ENCODE measurements at places on chromosomes 6 and 20. TPM values are rescaled to one million over a fixed set of nuclear protein-coding genes. Genes with fewer than 3 reads are reported as not detected.

DNA sequence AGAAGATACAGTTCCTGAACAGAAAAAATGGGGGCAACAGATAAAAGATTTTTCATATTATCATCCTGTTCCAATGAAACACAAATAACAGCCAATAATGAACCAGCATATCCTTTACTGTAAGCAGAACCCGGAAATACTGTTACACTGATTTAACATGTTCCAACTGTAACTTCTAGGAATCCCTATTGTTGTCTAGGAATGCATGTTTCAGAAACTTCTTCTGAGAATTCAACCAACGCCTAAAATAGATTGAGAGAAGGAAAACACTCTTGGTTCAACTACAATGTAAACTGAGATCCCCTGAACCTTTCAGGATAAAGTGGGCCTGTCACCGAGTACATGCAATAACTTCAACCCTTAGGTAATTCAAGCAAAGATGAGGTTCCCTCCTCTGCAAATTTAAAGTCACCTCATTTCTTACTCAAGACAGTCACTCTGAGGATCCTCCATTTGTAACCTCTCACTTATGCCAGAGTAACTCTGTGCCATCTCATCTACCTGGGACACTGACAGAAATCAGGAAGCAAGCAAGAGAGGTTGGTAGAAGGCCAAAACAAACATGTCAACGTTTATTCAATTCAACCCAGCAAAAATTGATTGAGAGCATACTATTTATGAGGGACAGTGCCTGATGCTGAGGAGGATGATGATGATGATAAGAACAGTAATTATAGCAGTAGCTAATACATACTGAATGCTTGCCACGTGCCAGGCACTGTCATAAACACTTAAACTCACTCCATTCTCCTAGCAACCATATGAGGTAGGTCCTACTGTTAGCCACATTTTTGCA, 14.1 kb downstream of the UBE3D start:
- H3K4me3 ChIP-seq, result no peak overlapping the region
- no peak for DNase-seq
- H3K27me3 ChIP-seq, result no peaks in the 10 kb centered on the region
- no peaks in the 10 kb centered on the region for H3K4me1 ChIP-seq
- peaks cover 5% of the 10 kb centered on the region for H3K36me3 ChIP-seq

DNA sequence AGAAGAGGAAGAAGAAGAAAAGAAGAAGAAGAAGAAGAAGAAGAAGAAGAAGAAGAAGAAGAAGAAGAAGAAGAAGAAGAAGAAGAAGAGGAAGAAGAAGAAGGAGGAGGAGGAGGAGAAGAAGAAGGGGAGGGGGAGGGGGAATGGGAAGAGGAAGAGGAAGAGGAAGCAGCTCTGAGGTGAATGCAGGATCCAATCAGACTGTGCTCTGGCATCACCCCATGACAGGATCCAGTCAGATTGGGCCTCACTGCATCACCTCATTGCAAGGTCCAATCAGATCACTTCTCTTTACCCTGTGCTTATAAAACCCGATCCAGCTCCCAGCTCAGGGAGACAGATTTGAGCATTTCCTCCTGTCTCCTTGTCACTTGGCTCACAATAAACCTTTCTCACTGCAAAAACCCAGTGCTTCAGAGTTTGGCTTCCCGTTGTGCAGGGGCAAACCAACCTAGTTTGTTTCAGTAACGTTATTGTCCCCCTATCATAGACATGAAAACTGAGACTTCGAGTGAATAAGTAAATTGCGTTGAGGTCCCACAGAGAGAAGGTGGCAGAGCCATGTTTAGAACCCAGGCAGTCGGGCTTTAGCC, 28.6 kb upstream of the YWHAB start:
- no peak overlapping the region for H3K27ac ChIP-seq
- no peak for DNase-seq
- H3K27me3 ChIP-seq, result peaks cover 9% of the 10 kb centered on the region
- H3K36me3 ChIP-seq, result no peaks in the 10 kb centered on the region
- peaks cover 18% of the 10 kb centered on the region for H3K4me1 ChIP-seq

- H3K36me3 ChIP-seq, result no peaks in the 10 kb centered on the region
- H3K27me3 ChIP-seq, result peaks cover 3% of the 10 kb centered on the region
- DNase-seq, result no peak
- H3K27ac ChIP-seq, result no peak overlapping the region
- no peak overlapping the region for H3K4me3 ChIP-seq
- H3K4me1 ChIP-seq, result no peaks in the 10 kb centered on the region
These were observed 48.2 kb downstream of the CENPW start for GRCh38 chr6:126388104-126388598.

- H3K4me3 ChIP-seq, result no peak overlapping the region
- H3K36me3 ChIP-seq, result peaks cover 45% of the 10 kb centered on the region
- H3K27ac ChIP-seq, result peak overlapping the region; percentile 19
- no peaks in the 10 kb centered on the region for H3K4me1 ChIP-seq
- H3K27me3 ChIP-seq, result no peaks in the 10 kb centered on the region
These were observed 122.9 kb downstream of the ZMYND8 start for GRCh38 chr20:47233333-47234188.

- H3K4me3 ChIP-seq, result peak overlapping the region; percentile 57
- DNase-seq, result no peak
- peaks cover 2% of the 10 kb centered on the region for H3K36me3 ChIP-seq
- peaks cover 46% of the 10 kb centered on the region for H3K27me3 ChIP-seq
These were observed 410 bp downstream of the SYNE1 start for GRCh38 chr6:152636609-152637295.

DNA sequence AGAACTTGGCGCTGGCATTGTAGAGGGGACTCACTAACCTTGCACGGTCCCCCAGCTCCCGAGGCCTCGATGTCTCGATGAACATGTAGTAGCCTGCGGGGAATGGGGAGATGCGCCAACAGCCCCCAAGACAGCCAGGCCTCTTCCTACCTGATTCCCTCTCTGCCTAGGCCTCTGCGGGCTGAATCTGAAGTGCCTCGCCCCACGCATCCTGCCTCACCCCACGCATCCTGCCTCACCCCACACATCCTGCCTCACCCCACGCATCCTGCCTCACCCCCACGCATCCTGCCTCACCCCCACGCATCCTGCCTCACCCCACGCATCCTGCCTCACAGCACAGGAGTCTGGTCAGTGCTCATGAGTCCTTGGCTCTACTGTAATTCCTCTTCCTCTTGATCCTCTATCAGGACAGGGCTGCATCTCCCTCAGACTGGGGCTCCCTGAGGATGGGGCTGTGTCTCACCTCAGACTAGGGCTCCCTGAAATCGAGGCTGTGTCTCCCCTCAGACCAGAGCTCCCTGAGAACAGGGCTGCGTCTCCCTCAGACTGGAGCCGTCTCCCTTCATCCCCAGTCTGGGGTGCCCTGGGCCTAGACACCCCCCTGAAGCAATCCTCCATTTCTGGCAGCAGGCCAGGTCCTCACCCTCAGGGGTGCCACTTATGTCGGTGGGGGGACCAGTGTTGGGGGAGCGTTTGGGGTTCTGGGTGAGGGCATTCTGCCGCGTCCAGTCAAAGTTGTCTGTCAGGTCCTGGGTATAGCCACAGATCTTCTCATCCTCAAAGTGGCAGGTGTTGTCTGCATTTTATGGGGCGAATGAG, 53.6 kb downstream of the MDGA1 start:
- H3K4me1 ChIP-seq, result peaks cover 48% of the 10 kb centered on the region
- peak overlapping the region; percentile 86 for H3K27ac ChIP-seq
- peak; percentile 57 for DNase-seq

- H3K27me3 ChIP-seq, result no peaks in the 10 kb centered on the region
- H3K36me3 ChIP-seq, result no peaks in the 10 kb centered on the region
- no peak for DNase-seq
- no peaks in the 10 kb centered on the region for H3K4me1 ChIP-seq
- no peak overlapping the region for H3K4me3 ChIP-seq
These were observed 69.3 kb downstream of the CLIC5 start for GRCh38 chr6:45946352-45946751.

- DNase-seq, result no peak
- H3K4me1 ChIP-seq, result peaks cover 43% of the 10 kb centered on the region
- peak overlapping the region; percentile 81 for H3K4me3 ChIP-seq
- H3K36me3 ChIP-seq, result peaks cover 9% of the 10 kb centered on the region
These were observed 1.5 kb downstream of the PYGB start for GRCh38 chr20:25249198-25249931.

GRCh38 chr20:11041396-11041795, 367.6 kb upstream of the JAG1 start:
- no peaks in the 10 kb centered on the region for H3K36me3 ChIP-seq
- H3K4me1 ChIP-seq, result no peaks in the 10 kb centered on the region
- H3K27ac ChIP-seq, result no peak overlapping the region
- H3K4me3 ChIP-seq, result no peak overlapping the region
- no peaks in the 10 kb centered on the region for H3K27me3 ChIP-seq

DNA sequence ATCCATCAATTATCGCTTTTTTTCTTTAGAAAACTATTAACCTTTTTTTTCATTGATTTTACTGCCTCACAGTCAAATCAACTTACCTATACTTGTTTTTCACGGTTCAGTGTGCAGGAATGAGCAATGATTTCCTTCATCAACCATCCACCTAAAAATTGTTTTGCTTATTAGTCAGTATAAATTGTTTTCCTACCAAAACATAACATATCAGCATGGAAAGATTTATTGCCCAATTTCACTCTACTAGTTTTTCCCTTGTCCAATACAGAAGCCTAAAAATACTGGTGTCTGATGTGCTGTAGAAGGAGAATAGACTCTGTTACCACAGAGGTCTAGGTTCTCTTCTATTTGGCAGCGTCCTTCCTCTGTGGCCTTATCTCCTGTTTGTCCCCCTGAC, 558.2 kb upstream of the CITED2 start:
- no peak overlapping the region for H3K27ac ChIP-seq
- DNase-seq, result no peak
- H3K27me3 ChIP-seq, result peaks cover 5% of the 10 kb centered on the region
- no peaks in the 10 kb centered on the region for H3K4me1 ChIP-seq
- no peak overlapping the region for H3K4me3 ChIP-seq

GRCh38 chr20:48162621-48163020, 377.3 kb upstream of the SULF2 start:
- H3K27ac ChIP-seq, result no peak overlapping the region
- DNase-seq, result no peak
- H3K36me3 ChIP-seq, result no peaks in the 10 kb centered on the region
- no peaks in the 10 kb centered on the region for H3K4me1 ChIP-seq

- no peaks in the 10 kb centered on the region for H3K4me1 ChIP-seq
- DNase-seq, result no peak
- no peaks in the 10 kb centered on the region for H3K27me3 ChIP-seq
- H3K36me3 ChIP-seq, result no peaks in the 10 kb centered on the region
- no peak overlapping the region for H3K27ac ChIP-seq
These were observed 1017.4 kb upstream of the MANEA start for GRCh38 chr6:94559829-94560537.

DNA sequence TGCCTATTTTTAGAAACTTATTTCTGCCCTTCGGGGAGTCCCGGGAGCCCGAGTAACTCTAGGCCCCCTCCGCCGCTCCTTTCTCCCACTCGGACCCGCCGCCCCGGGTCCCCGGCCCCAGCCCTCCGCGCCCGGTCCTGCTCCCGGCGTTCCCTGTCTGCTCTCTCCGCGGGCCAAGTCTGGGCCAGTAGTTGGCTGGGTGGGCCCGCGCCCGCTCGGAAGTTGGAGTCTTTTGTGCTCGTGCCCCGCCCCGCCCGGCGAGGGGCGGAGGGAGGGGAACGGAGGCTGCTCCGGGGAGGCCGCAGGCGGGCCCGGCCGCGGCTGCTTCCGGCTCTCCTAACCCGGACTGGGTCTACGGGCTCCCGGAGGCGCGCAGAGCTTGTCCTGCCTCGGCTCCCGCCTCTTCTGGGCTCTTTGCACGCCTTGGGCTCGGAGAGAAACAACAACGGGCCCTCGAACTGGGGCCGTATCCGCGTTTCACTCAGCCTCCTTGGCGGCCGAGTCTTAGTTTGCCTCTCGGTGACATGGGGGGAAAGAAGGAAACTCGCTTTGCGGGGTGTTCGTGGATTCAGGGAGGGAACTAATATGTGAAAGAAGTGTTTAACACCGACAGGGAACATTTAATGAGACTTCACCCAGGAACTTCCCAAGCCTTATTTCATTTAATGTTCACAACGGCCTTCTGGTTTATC, 657 bp downstream of the RALY start:
- peak; percentile 83 for DNase-seq
- no peaks in the 10 kb centered on the region for H3K27me3 ChIP-seq
- peak overlapping the region; percentile 98 for H3K27ac ChIP-seq
- peaks cover 39% of the 10 kb centered on the region for H3K36me3 ChIP-seq
- peaks cover 59% of the 10 kb centered on the region for H3K4me1 ChIP-seq

DNA sequence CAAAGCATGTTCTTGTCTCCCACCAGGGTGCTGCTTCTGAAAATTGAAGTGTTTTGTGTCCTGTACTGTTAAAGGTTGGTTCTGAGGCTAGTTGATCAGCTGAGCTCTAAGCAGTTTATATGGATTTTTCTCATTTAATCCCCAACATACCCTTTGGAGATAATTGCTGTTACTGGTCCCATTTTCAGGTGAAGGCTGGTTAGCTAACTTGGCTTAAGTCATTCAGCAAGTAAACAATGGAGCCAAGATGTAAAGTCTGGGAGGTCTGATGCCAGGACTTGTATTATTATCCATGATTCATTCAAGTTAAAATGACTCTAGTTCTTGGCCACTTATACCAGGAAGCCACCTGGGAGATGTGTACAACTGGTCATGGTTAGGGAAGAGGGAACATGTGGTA, 42.5 kb upstream of the FERMT1 start:
- no peak for DNase-seq
- no peaks in the 10 kb centered on the region for H3K36me3 ChIP-seq
- no peak overlapping the region for H3K4me3 ChIP-seq
- no peak overlapping the region for H3K27ac ChIP-seq
- no peaks in the 10 kb centered on the region for H3K4me1 ChIP-seq
- H3K27me3 ChIP-seq, result no peaks in the 10 kb centered on the region

GRCh38 chr6:170051229-170052172, 239.4 kb downstream of the DLL1 start:
- H3K4me1 ChIP-seq, result no peaks in the 10 kb centered on the region
- no peaks in the 10 kb centered on the region for H3K36me3 ChIP-seq
- no peaks in the 10 kb centered on the region for H3K27me3 ChIP-seq
- no peak overlapping the region for H3K27ac ChIP-seq

DNA sequence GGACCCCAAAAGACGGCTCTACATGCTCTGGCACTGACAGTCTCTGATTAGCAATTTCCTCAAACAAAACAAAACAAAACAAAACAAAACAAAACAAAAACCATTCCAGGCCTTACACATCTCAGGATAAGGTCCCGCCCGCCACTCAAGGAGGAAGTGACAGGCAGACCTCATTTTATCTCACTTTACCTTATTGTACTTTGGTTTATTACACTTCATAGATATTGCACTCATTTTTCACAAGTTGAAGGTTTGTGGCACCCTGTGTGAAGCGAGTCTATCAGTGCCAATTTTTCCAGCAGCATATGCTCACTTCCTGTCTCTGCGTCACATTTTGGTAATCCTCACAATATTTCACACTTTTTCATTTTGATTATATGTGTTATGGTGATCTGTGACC, 15.2 kb downstream of the ZBP1 start:
- no peak overlapping the region for H3K27ac ChIP-seq
- peaks cover 28% of the 10 kb centered on the region for H3K4me1 ChIP-seq
- DNase-seq, result no peak
- no peak overlapping the region for H3K4me3 ChIP-seq
- peaks cover 2% of the 10 kb centered on the region for H3K27me3 ChIP-seq
- H3K36me3 ChIP-seq, result peaks cover 22% of the 10 kb centered on the region

The PTK6 gene
- 0.71 TPM for total RNA-seq

The KCNQ5 gene
- total RNA-seq, result 2.6 TPM

The FOXS1 gene
- not detected for total RNA-seq

The COL9A1 gene
- total RNA-seq, result not detected
